ENCODE measurements at places on chromosomes 16 and 17. TPM values are rescaled to one million over a fixed set of nuclear protein-coding genes. Genes with fewer than 3 reads are reported as not detected.

CLEC19A gene
- total RNA-seq = not detected

SLC38A10 gene
- total RNA-seq = 130 TPM

SMTNL2 gene
- 8.3 TPM for total RNA-seq

PIK3R6 gene
- not detected for total RNA-seq

RNF222 gene
- not detected for total RNA-seq

TBC1D16 gene
- total RNA-seq = 87.9 TPM

C16orf78 gene
- total RNA-seq = not detected

ABCC6 gene
- 9.8 TPM for total RNA-seq

STH gene
- total RNA-seq = not detected

- no peak for DNase-seq
- H3K27ac ChIP-seq = no peak overlapping the region
- no peak overlapping the region for H3K4me3 ChIP-seq
- no peaks in the 10 kb centered on the region for H3K4me1 ChIP-seq
- H3K36me3 ChIP-seq = peaks cover 2% of the 10 kb centered on the region
- peaks cover 17% of the 10 kb centered on the region for H3K27me3 ChIP-seq
These were observed 5.6 kb downstream of the SPATA32 start for GRCh38 chr17:45256114-45256966.

DNA sequence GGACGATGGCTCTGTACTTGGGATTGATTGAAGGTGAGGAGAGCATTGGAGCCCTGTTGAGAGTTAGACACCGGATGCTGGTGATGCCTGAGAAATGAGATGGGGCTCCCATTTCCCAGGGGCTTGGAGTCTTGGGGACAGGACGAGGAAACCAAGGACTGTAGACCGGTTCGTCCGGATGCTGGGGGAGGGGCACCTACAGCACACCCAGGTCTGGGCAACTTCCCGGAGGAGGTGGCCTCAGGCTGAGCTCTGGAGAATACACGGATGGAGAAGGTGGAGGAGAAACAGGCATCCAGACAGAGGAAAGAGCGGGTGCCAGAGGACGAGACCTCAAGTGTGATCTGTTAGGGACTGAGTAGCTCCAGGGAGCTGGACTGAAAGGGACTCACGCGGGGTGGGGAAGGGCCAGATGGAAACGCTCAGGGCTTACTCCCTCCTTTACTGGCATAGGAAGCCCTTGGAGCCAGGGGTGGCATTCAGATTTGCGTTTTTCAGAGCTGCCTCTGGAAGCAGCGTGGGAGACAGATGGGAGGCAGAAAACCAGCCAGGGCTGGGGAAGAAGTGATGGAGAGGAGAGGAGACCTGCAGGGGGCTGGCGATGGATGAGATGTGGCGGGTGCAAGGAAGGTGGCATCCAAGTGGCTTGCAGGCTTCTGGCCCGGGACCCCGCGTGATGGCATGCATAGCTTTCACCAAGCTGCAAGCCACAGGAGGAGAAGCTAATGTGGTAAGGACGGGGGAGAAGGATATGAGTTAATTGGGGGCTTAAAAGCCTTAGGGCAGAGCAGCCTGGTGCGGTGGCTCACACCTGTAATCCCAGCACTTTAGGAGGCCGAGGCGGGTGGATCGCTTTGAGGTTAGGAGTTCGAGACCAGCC, 8.3 kb downstream of the C1QTNF1 start:
- peaks cover 2% of the 10 kb centered on the region for H3K4me1 ChIP-seq
- H3K27me3 ChIP-seq = peaks cover 36% of the 10 kb centered on the region
- no peak for DNase-seq
- no peak overlapping the region for H3K4me3 ChIP-seq
- no peak overlapping the region for H3K27ac ChIP-seq

DNA sequence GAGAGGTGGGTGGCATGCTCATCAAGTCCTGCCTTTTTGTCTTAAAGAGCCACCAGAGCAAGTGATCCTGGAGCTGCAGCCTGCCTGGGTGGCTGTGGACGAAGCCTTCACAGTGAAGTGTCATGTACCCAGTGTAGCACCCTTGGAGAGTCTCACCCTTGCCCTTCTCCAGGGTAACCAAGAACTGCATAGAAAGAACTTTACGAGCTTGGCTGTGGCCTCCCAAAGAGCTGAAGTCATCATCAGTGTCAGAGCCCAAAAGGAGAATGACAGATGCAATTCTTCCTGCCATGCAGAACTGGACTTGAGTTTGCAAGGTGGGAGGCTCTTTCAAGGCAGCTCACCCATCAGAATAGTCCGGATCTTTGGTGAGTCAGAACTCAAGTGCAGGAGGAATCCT, 14.2 kb downstream of the CSH2 start:
- H3K4me1 ChIP-seq = no peaks in the 10 kb centered on the region
- H3K27me3 ChIP-seq = peaks cover 27% of the 10 kb centered on the region
- H3K36me3 ChIP-seq = no peaks in the 10 kb centered on the region
- no peak for DNase-seq
- H3K4me3 ChIP-seq = no peak overlapping the region

GRCh38 chr17:68290268-68290954, 516 bp downstream of the SLC16A6 start:
- peak overlapping the region; percentile 15 for H3K27ac ChIP-seq
- peak overlapping the region; percentile 78 for H3K4me3 ChIP-seq
- DNase-seq = peak; percentile 16
- peaks cover 6% of the 10 kb centered on the region for H3K4me1 ChIP-seq

- no peak for DNase-seq
- H3K36me3 ChIP-seq = no peaks in the 10 kb centered on the region
- H3K4me1 ChIP-seq = peaks cover 7% of the 10 kb centered on the region
- H3K27ac ChIP-seq = no peak overlapping the region
- no peak overlapping the region for H3K4me3 ChIP-seq
These were observed 4.3 kb downstream of the MT1H start for GRCh38 chr16:56673921-56674320.

GRCh38 chr17:61770752-61771533, 92.4 kb downstream of the BRIP1 start:
- H3K36me3 ChIP-seq = peaks cover 37% of the 10 kb centered on the region
- peaks cover 5% of the 10 kb centered on the region for H3K4me1 ChIP-seq
- no peaks in the 10 kb centered on the region for H3K27me3 ChIP-seq
- no peak overlapping the region for H3K4me3 ChIP-seq

DNA sequence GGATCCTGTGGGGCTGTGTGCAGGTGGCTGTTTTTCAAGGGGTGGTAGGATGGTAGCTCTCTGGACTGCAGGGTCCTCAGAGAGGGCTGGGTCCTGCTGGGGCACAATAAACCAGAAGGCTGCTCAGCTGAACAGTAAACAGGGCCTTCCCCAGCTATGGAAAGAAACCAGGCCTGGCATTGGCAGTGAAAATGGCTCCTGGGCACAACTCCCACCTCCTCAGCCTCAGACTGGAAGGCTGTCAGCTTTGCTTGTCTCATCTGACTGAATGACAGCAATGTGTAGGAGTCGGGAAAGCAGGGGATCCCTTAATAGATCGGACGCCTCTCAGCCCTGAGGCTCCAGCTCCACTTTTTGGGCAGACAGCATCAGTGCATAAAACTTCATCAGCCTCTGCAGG, 59.8 kb upstream of the NLRP1 start:
- DNase-seq = no peak
- no peaks in the 10 kb centered on the region for H3K36me3 ChIP-seq
- no peak overlapping the region for H3K4me3 ChIP-seq
- no peak overlapping the region for H3K27ac ChIP-seq

- no peaks in the 10 kb centered on the region for H3K36me3 ChIP-seq
- H3K27ac ChIP-seq = peak overlapping the region; percentile 42
- peak overlapping the region; percentile 3 for H3K4me3 ChIP-seq
- DNase-seq = no peak
- peaks cover 44% of the 10 kb centered on the region for H3K4me1 ChIP-seq
These were observed 9.4 kb upstream of the SLC7A5 start for GRCh38 chr16:87878704-87879103.

GRCh38 chr16:11296351-11296705, 15.2 kb upstream of the PRM1 start:
- no peaks in the 10 kb centered on the region for H3K27me3 ChIP-seq
- H3K4me1 ChIP-seq = peaks cover 27% of the 10 kb centered on the region
- DNase-seq = no peak
- H3K36me3 ChIP-seq = no peaks in the 10 kb centered on the region
- H3K27ac ChIP-seq = peak overlapping the region; percentile 81

DNA sequence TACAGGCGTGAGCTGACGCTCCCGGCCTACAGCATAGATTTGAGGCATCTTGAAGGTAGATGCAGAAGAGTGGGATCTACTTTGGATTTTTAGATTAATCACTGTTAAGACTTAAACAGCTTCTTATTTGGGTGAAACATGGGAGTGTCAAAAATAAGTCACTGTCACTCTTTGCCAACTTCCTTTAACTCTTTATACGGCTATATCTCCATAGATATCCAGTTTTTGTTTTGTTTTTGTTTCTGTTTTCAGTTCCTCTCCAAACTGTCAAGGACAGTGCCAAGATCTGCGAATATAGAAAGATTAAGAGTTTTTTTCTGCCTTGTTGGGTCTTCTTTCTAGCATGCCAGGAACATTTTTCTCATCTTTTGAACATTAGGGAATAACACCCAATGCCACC, 706.1 kb downstream of the WWOX start:
- H3K36me3 ChIP-seq = no peaks in the 10 kb centered on the region
- no peaks in the 10 kb centered on the region for H3K27me3 ChIP-seq
- no peak overlapping the region for H3K4me3 ChIP-seq
- no peak for DNase-seq

GRCh38 chr17:15490634-15491261, 23.3 kb upstream of the CDRT4 start:
- no peak overlapping the region for H3K4me3 ChIP-seq
- H3K27me3 ChIP-seq = no peaks in the 10 kb centered on the region
- DNase-seq = no peak
- H3K36me3 ChIP-seq = peaks cover 28% of the 10 kb centered on the region

GRCh38 chr16:87235810-87236515, 81.2 kb downstream of the C16orf95 start:
- peaks cover 13% of the 10 kb centered on the region for H3K4me1 ChIP-seq
- H3K4me3 ChIP-seq = no peak overlapping the region
- no peaks in the 10 kb centered on the region for H3K36me3 ChIP-seq

DNA sequence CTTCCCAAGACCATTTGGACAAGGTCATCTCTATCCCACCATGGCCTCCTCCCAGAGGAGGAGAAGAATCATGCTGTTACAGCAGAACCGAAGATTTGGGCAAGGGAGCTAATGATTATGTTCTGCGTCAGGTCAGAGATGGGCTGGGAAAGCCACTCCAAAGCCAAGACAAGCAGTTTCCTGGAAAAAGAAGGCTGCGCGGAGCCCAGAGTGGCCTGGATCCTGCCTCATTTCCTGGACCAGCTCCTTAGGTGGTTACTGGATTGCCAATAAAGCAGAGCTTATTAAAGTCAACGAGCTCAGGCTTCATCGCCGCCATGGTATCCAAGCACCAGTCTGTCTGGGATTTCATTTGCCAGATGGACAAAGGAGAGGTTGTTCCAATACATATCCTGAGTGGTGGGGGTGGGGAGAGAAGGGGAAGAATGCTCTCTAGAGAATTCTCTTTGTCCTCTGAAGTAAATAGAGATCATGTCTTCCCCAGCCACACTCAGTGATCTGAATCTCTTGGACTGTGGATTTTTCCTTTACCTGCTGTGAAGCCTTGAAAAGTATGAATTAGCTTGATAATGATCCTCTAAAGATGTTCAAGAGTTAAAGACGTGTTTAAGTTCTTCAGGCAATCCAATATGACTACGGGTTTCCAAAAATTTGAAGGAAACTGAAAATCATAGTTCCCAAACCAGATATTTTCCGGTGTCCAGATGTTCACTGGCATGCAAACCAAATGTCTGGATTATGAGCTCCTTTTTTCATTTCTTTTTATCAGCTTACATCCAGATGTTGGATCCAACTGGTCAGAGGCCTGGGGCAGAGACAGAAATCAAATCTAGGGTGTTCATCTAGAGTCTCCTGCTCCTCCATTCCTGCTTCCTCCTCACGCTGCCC, 17.7 kb downstream of the PRAC1 start:
- DNase-seq = no peak
- H3K27me3 ChIP-seq = peaks cover 95% of the 10 kb centered on the region
- no peak overlapping the region for H3K27ac ChIP-seq
- H3K4me1 ChIP-seq = no peaks in the 10 kb centered on the region
- no peak overlapping the region for H3K4me3 ChIP-seq

GRCh38 chr16:2985462-2985861, 5.2 kb upstream of the PKMYT1 start:
- H3K27ac ChIP-seq = no peak overlapping the region
- peaks cover 6% of the 10 kb centered on the region for H3K27me3 ChIP-seq
- H3K4me1 ChIP-seq = peaks cover 16% of the 10 kb centered on the region

- no peaks in the 10 kb centered on the region for H3K36me3 ChIP-seq
- DNase-seq = peak; percentile 66
- no peak overlapping the region for H3K4me3 ChIP-seq
- peaks cover 9% of the 10 kb centered on the region for H3K4me1 ChIP-seq
These were observed 355.3 kb downstream of the TOX3 start for GRCh38 chr16:52191531-52192134.

- no peaks in the 10 kb centered on the region for H3K4me1 ChIP-seq
- H3K36me3 ChIP-seq = no peaks in the 10 kb centered on the region
- H3K27me3 ChIP-seq = peaks cover 5% of the 10 kb centered on the region
- H3K27ac ChIP-seq = no peak overlapping the region
- no peak overlapping the region for H3K4me3 ChIP-seq
These were observed 23.4 kb upstream of the CES5A start for GRCh38 chr16:55898592-55898991.

DNA sequence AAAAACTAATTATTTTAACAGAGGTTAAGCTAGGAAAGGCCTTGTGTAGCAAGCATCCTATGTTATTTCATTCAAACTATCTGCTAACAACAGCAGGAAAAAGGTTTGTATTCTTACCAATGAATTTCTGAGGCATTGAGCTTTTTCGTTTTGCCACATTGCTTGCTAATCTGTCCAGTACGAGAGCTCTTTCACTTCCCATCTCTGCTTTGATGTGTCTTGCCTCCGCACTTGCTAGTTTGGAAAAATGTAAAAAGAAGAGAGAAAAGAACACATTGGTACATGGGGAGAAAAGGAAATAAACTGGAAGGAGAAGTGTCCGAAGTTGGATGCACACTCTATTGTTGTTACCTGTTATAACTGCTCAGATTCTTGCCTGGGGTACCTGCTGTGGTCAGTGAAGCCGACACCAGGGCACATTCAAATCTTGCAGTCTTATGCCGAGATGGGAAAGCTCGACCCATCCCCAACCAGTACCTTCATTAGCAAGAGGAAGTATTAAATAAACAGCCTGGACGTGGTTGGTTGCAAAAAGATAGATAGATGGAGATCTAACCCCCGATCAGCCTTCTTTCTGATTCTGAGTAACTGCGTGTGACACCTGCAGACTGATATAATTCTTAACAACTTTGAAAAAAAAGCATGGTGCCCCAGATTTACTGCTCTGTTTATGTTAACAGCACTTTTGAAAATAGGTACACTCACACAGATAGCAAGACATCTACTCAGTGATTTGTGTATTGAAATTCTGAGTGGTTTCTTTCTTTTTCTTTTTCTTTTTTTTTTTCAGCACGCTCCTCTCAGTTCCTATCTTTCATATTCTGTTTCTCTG, 40.0 kb downstream of the GRB7 start:
- peaks cover 13% of the 10 kb centered on the region for H3K27me3 ChIP-seq
- no peak overlapping the region for H3K4me3 ChIP-seq
- DNase-seq = no peak
- no peak overlapping the region for H3K27ac ChIP-seq
- H3K4me1 ChIP-seq = peaks cover 16% of the 10 kb centered on the region
- H3K36me3 ChIP-seq = no peaks in the 10 kb centered on the region
